ENCODE measurements at places on chromosomes 7 and 10.

DNA sequence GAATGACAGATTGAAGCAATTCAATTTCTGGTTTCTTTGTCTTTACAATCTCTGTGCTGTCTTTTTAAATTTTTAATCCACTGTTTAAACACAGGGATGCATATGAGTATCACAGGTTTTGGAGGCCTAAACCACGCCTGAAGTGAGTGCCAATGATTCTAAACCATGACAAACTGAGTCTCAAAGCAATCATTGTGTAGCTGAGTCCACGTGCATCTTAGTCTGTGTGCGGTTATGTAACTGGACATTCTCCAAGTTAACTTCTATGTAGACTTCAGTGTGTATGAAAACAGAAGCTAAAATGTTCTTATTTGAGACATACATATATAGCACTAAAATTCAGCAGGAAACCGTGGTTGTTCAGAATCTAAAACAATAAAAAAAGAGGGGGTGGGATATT is 79.3 kb upstream of the ST8SIA6 start:
- DNase-seq = no peak

DNA sequence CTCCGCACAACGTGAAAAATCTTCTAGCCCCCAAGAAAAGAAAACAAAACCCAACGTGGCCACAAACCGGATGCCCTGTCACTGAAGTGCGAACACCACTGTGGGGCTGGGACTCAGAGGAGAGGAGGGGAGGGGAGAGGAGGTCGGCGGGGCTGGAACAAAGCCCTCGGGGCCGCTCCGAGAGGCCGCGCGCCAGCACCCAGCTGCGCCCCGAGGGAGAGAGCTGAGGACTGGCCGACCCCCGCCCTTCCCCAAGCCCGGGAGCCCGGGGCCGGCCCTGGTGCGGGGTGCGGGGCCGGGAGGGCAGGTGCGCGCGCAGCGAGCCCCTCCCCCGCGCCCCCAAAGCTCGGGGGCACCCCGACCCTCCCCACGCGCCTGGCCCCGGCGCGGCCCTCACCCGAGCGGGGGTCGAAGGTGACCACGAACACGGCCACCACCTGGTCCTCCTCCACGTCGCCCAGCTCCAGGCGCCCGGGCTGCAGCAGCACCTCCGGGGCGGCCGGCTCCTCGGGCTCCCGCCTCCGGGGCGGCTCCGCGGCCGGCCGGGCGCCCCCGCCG is 398 bp downstream of the DENND11 start:
- DNase-seq = peak; percentile 76

GRCh38 chr10:121081306-121081705 is 230.1 kb downstream of the WDR11 start:
- DNase-seq = no peak

- no peak for DNase-seq
Observed at GRCh38 chr10:66843396-66843795, 82.4 kb upstream of the LRRTM3 start.

GRCh38 chr10:70809011-70809611 is 6.6 kb upstream of the SGPL1 start:
- DNase-seq = no peak
